ENCODE measurements at places on chromosomes 3 and 15.

DNA sequence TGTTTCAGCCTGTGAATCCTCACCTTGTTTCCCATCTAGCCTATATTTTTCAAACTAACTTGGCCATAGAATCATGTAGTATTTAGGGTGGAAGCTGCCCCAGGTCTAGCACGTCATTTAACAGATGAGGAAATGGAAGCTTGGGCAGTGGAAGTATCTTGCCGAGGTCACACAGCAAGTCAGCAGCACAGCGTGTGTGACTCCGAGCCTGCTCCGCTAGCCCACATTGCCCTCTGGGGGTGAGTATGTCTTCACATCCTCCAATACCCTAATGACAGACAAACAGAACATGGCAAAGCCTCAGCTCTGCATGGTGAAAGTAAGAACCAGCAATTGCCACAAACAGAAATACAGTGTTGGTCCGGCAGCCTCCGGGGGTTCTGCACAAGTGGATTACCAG lies 2.2 kb upstream of the CCR5 start:
- DNase-seq = no peak

DNA sequence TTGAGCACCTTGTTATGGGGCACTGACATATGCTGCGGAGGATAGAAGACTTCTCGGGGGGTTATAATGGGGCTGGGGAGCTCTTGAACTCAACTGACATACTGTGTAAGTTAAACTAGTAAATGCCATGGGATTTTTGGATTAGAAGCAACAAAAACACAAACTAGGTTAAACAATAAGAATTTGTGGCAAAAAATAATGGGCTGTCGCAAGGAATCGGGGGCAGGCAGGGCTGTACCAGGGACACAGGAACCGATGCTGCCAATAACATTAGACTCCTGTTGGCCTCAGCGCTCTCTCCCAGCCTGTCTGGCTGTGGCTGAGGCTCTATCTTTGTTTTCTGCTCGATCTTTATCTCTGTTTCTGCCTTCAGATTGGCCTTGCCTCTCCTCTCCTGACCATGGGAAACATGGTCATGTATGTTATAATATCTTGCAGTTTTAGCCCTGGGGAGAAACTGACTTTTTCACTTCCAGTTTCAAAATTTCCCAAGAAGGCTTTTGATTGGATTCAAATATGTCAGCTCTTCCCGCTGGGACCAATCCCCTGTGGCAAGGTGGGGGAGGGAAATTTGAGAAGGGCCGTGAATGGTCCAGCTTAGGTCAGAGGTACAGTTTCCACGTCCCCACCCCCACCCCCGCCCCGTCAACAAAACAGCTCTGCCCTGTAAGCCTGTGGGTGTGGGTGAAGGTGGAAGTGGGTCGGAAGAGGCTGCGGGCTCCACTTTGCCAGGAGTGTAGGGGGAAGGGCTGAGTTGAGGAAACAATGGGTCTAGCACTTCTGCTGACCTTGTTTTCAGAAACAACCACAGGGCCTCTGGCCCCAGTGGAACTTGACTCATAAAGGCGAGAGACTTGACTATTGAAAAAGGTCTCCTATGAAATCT lies 161.1 kb upstream of the TBL1XR1 start:
- no peak for DNase-seq

GRCh38 chr3:15292765-15293522 lies 39.4 kb downstream of the SH3BP5 start:
- no peak for DNase-seq

- no peak for DNase-seq
Observed at GRCh38 chr15:53527996-53528395, 231.5 kb downstream of the WDR72 start.

GRCh38 chr15:47741082-47741481 lies 23.8 kb downstream of the SEMA6D start:
- DNase-seq = no peak

DNA sequence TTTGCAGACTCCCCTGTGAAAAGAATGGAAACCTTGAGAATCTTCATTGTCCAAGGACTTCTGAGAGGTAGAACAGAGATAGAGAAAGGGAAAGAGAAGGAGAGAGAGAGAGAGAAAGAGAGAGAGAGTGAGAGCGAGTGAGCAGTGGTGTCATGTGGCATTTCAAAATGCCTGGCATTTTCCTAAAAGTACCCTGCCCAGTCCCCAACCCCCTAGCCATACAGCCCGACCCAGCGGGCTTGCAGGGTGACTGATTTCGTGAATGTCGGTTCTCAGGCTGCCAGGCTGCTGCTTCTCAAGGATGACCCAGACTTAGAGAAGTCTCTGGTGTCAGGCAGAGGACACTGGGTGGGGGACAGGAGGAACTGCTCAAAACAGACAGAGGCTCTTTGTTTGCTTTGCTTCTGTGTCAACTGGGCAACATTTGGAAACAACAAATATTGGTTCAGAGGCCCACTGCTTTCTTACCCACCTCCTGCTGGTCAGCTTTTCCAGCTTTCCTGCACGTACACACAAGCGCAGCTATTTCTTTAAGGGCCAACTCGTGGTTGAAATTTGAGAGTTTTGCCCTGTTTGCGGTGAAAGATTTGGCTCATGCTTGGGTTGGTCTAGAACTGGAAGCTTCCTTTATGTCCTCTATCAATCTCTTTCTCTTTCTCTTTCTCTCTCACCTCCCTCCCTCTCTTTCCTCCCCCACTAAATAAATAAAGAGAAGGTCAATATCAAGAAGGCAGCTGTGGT lies 3.7 kb upstream of the TF start:
- no peak for DNase-seq

GRCh38 chr15:88272421-88272820 lies 15.9 kb upstream of the NTRK3 start:
- DNase-seq = no peak

GRCh38 chr15:90883976-90884718 lies at the start of gene FES:
FES (plus strand) TSS chr15:90884504; CDS start chr15:90885046, 542 bp downstream.
- DNase-seq = no peak

GRCh38 chr3:175238801-175239200 lies 379.7 kb downstream of the NAALADL2 start:
- DNase-seq = no peak

GRCh38 chr15:75823860-75824613 lies 19.2 kb upstream of the UBE2Q2 start:
- DNase-seq = no peak

- no peak for DNase-seq
Observed at GRCh38 chr3:15295506-15295905, 36.9 kb downstream of the SH3BP5 start.

DNA sequence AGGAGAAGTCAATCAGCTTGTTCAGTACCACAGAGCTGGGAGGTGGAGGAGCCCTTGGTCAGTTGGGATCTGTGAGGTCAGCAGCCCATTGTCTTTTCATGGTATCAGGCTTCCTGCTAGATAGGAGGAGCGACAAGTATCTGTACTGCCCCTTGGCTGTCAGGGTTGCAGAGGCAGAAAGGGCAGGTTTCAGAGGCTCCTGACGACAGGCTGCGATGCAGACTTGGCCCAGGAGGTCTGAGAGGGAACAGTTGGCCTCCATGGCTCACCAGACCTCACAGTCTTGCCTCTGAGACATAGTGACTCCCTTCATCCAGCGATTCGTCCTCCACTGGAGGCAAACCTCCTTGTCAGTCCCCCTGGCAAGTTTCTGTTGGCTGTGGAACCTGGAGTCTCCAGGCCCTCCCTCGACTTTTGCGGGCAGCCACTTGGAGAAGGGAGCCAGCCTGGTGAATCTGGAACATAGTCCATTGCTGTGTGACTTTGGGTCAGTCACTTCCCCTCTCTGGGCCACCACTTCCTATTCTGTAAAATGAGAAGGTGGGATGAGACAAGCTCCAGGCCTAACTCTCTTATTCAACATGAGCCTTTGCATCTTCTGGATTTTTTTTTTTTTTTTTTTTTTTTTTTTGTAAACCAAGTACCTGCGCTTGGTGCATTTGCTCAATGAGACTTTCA lies 177.9 kb upstream of the TLE3 start:
- no peak for DNase-seq

DNA sequence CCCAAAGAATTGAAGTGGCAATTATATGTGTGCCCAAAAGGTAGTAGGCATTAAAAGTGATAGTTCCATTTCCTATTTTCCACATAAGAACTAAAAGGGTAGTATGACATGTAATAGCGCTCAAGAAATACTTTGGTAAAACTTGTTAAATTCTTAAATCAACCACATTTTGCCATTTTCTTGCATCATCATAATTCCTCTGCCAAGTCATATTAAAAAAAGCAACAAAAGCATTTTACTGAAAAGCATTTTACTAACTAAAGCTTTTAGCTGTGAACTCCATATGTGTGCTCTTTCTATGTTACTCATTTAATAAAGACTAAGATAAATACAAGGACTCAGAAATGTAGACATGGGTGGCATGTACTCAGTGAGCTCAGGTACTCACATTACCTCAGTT lies 70.1 kb downstream of the GPR160 start:
- no peak for DNase-seq
